Hair follicular keratinocyte (primary cell): ENCODE measurements at places on chromosomes 2 and 18. TPM values are rescaled to one million over a fixed set of nuclear protein-coding genes. Genes with fewer than 3 reads are reported as not detected.

The FZD7 gene
- 2.7 and 6.5 TPM in 2 replicates for total RNA-seq

The ITGA4 gene
- 18.6 and 26.6 TPM in 2 replicates for total RNA-seq

The CCBE1 gene
- total RNA-seq = 9.2 and 9.8 TPM in 2 replicates

The DSG4 gene
- total RNA-seq = under 0.01 TPM in 1 of 2 replicates, not detected in the other

The PNPT1 gene
- 15.9 and 22.3 TPM in 2 replicates for total RNA-seq
